Stimulated activated CD4-positive, alpha-beta T cell treated with anti-CD3 and anti-CD28 coated beads, TNF-alpha, amount 100 ng/mL, for 24 hours (primary cell): ENCODE measurements at places on chromosomes 7 and 10.

GRCh38 chr10:86673827-86674581 lies 5.7 kb downstream of the LDB3 start:
- DNase-seq = no peak

DNA sequence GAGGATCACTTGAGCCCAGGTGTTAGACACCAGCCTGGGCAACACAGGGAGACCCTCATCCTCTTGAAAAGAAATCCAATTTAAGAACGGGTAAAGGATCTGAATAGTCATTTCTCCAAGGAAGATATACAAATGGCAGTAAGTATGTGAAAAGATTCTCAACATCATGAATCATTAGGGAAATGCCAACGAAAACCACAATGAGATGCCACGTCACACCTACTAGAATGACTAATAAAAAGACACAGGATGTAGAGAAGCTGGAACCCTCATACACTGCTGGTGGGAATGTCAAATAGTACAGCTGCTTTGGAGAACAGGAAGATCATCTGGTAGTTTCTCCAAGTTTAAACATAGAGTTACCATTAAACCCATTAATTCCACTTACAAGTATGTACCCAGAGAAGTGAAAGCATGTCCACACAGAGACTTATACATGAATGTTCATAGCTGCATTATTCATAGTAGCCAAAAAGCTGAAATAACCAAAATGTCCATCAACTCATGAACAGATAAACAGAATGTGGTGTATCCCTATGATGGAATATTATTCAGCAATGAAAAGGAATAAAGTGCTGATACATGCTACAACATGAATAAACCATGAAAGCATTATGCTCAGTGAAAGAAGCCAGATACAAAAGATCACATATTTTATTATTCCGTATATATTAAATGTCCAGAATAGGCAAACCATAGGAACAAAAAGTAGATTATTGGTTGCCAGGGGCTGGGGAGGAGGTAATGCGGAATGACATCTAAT lies 13.1 kb upstream of the ZMIZ2 start:
- peak; percentile 45 for DNase-seq

- DNase-seq = no peak
Observed at GRCh38 chr7:18828260-18828993, 289.0 kb downstream of the TWIST1 start.

GRCh38 chr10:5858811-5859210 lies 30.9 kb downstream of the ANKRD16 start:
- no peak for DNase-seq

DNA sequence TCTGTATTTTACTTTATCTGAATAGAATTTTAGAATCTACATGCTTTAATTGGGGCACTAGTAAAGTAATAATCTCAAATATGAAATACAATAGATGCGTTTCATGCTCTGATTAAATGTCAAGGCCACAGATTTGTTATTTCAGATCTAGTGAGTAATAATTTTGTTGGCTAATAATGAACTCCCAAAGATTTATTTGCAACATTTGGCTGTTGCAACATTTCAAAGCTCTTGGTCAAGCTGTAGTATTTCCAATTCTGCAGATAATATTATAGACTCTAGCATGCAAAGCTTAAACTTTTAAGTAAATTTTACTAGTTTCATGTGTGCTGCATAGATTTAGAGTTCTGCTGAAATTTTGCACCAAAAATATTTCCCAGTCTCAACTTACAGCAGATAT lies 16.7 kb downstream of the LRRN3 start:
- no peak for DNase-seq

GRCh38 chr10:114061789-114062188 lies 18.1 kb downstream of the ADRB1 start:
- no peak for DNase-seq

GRCh38 chr7:141444961-141445360 lies 106.2 kb upstream of the AGK start:
- no peak for DNase-seq

DNA sequence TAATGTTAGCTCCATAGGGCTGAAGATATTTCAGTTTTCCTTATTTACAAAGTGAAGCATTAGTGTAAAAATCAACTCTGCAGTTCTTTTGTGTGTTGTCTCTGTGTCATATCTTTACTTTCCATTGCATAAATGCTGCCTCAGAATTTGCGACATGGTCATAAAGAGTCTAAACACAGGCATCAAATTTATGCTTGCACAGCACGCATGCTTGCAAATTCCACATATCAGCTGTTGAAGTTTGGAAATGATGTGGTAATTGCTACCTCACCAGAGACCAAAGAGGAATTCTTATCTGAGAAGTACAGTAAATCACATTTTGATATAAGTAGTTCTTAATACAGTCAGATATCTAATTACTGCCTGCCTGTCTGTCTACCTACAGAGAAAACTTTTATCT lies 348.2 kb upstream of the GRM3 start:
- no peak for DNase-seq

DNA sequence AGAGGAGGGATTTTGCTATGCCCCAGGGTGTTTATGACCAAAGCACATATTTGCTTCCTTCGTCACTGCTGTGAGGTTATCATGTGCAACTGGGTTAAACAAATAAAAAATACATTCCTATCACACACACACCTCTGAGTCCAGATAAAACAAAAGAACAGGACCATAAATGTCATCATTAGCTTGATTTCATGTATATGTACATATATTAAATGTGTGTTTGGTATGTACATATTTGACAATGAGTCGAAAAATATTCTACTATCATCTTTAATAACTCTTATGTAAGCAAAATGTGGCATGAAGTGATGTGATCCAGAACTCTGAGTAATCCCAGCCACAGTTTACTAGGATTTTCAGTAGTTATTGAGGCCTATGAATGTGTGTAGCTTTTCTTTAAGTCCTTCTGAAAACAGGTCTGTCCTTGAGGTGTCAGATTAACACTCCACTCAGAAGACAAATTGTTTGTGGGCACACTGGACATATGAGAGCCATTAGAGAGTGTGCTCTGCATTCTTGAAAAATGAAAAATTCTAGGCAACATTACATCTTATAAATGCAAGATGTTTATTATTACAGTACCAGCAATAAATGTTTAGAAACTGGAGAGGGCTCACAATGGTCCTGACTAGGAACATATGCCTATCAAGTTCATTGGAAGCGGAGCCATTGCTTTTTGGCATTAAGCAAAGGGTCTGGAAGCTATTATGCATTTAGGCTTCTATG lies 335.1 kb upstream of the SEMA3A start:
- DNase-seq = no peak

GRCh38 chr7:90938371-90938770 lies 325.9 kb upstream of the FZD1 start:
- DNase-seq = no peak

- DNase-seq = no peak
Observed at GRCh38 chr10:58448121-58448935, 63.1 kb downstream of the TFAM start.

DNA sequence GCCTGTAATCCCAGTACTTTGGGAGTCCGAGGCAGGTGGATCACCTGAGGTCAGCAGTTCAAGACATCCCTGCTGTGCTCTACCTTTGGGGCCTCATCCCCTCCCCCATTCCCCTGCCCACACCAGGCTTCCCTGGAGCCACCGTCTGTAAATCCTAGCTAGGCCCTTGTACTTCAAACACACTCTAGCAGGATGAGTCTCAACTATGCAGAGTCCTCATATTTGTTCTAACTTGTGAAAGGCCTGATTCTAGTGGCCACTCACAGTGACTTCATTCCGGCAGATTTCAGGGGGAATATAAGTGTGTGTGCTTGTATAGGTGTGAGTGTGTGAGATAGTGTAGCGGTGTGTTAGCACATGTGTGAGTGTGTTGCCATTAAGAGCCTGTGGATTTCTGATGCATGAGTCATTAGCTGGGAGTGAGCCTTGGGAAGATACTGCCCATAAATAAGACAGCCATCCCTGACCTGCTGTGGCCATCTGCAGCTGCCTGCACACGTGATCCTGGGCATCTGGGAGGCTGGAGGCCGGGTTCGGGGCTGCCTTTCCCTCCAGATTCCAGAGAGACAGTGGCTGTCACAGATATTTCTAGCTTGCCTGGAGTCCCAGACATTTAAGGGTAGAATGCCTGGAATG lies 1.7 kb upstream of the NEURL1 start:
- no peak for DNase-seq

GRCh38 chr7:12866207-12866606 lies 178.8 kb downstream of the ARL4A start:
- DNase-seq = no peak

- DNase-seq = no peak
Observed at GRCh38 chr7:22252936-22253536, 103.9 kb downstream of the RAPGEF5 start.

GRCh38 chr10:19816411-19817230 lies at the start of gene PLXDC2:
TSS of gene PLXDC2 (plus strand) at chr10:19816432.
- DNase-seq = no peak

DNA sequence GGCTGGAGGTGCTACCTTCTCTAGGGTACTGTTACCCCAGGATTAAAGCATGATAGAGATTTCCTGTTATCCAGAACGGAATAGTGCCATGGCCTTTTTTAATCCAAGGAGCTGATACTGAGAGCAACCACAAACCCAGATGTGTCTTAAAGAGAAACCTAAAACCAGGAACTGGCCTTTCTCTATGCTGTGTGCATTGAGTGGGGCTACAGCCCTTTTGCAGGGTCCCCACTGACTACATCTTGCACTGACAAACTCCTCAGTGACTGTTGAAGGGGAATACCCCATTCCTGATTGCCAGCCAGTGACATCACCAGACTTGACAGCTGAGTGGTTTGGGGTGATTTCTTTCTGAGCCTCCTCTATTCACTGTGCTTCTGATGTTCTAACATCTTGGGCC lies 81.9 kb upstream of the CAPZA2 start:
- DNase-seq = no peak

- no peak for DNase-seq
Observed at GRCh38 chr7:115198143-115198542, 276.2 kb downstream of the MDFIC start.

GRCh38 chr7:33719059-33719581 lies 186.2 kb upstream of the BMPER start:
- DNase-seq = no peak

DNA sequence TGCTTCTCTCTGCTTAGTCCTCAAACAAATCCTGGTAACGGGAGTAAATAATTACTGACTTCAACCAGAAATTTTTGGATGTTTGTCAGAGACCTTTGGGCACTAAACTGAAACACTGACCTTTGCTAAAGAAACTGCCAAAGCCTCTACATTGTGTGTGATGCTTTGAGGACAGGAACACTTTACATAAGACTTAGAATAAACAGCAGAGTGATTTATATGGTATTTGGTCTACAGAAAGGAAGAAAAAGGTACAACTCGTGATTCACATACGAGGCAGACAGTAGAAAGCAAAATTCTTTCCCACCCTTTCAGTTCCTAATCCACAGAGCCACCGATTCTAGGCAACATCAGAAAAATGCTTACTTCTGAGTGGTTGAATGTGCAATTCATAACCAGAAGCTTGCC lies 59.8 kb downstream of the SLC16A12 start:
- DNase-seq = no peak

GRCh38 chr7:8291397-8292141 lies 29.6 kb upstream of the ICA1 start:
- DNase-seq = no peak

DNA sequence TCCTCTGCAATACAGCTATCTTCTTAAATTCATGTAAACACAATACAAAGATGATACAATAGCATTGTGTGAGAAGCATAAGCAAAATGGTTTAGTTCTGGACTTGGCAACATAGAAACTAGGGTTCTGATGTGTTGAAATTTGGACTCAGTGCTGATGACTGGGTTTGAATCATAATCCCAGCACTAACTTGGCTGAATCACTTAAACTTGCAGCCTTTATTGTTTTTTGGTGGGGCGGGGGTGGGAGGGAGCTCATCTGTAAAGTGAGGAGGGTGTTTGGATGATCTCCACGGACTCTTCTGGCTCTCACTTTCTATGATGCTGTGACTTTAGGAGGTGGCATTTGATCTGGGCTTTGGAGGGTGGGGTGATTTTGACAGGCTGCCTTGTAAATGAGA lies 158.2 kb downstream of the WNT2 start:
- DNase-seq = no peak

- DNase-seq = no peak
Observed at GRCh38 chr10:4721999-4722753, 103.8 kb upstream of the AKR1E2 start.

- DNase-seq = no peak
Observed at GRCh38 chr10:78953799-78954297, 114.9 kb upstream of the ZMIZ1 start.

DNA sequence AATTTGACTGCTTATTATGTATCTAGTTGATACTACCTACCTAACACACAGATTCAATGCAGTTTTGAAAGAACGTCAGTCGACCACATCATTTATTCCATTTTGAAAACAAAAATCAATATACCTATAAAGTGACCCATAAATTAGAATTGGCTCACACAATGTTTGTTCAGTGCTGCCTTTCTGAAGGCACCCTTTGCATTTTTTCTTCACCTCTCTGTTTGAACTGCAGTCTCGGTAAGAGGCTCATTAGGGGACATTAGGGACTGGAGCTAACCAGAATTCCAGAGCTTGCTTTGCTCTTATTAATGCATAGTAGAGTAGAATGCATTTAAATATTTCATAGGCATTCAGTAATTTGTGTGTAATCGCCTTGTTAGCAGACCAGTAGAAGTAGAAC lies 234.1 kb downstream of the FOXP2 start:
- DNase-seq = no peak

GRCh38 chr10:118290471-118290995 lies 51.6 kb downstream of the FAM204A start:
- DNase-seq = no peak

DNA sequence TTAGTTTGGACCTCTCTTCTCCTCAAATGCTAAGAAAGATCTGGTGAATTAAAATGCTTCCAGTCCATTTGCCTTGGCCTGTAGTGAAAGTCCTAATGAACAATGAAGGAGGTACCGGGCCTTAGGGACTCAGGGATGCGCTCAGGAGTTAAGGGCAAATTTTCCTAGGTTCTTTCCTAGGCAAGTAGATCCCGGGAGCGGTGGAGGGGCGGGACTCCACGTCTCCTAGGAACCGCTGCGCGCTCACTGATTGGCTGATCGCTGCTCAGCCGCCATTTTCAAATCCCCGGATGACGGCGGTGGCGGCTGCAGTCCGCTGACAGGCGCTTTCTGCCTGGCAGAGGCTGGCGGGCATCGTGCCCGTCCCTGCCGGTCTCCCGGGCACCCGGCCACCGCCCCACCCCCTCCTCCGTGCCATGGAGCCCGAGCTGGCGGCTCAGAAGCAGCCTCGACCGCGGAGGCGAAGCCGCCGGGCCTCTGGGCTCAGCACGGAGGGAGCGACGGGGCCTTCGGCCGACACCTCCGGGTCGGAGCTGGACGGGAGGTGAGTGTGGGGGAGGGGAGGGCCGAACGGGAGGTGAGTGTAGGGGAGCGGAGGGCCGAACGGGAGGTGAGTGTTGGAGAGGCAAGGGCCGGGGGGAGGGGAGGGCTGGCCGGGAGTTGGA lies at the start of gene NET1:
Gene NET1 (plus strand): TSS at position 281 of the 665 bp plus-strand sequence. CDS start 136 bp downstream, at position 417.
- peak; percentile 29 for DNase-seq

GRCh38 chr7:55568613-55569268 lies 3.6 kb downstream of the VOPP1 start:
- DNase-seq = no peak

GRCh38 chr10:31083765-31084184 lies 52.1 kb upstream of the ZNF438 start:
- peak; percentile 58 for DNase-seq
